Right ventricle myocardium inferior (tissue), 1 donor: ENCODE measurements at places on chromosomes 4 and X. TPM values are rescaled to one million over a fixed set of nuclear protein-coding genes. Genes with fewer than 3 reads are reported as not detected.
A peak's percentile ranks its signal among the peaks of the same experiment; 100 is the strongest.

GBA3 gene
- total RNA-seq = not detected

RGN gene
- 14.1 TPM for total RNA-seq

IDUA gene
- 8.6 TPM for total RNA-seq

GAGE12C gene
- not detected for total RNA-seq

- no peak for DNase-seq
Measured at GRCh38 chrX:112947981-112948615, 107.5 kb upstream of the AMOT start.

DNA sequence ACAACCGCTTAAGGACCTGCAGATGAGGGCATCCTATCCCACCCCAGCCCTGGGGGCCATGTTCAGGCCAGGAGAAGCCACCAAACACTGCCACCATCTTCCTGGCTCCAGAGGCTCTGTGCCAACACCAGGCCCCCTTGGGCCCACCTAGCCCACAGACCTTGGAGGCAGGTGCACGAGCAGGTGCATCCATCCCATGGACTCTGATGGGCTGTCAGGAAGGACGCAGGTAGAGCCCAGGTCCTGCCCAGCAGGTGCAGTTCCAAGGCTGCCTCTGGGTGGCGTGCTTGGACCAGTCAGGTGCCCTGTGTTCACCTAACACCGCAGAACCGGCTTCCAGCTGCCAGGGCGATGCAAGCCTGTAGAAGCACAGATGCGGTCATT, 22.8 kb upstream of the PDE6B start:
- no peak for DNase-seq

DNA sequence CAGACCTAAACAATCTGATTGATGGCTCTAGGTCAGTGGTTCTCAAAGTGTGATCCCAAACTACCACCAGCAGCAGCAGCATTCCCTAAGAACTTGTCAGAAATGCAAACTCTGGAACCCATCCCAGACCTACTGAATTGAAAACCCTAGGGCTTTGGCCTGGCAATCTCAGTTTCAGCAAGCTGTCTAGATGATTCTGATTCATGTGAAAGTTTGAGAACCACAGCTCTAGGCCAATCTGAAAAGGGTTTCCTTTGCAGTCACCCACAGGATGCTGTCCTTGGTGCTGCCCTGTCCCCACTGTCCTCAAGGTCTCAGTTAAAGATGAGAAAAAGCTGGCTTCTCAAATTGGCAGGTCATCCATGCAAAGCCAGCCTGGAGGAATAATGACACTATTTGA, 34.8 kb downstream of the SMPX start:
- no peak for DNase-seq

- no peak for DNase-seq
Measured at GRCh38 chrX:115236560-115236959, 2.7 kb upstream of the LRCH2 start.

DNA sequence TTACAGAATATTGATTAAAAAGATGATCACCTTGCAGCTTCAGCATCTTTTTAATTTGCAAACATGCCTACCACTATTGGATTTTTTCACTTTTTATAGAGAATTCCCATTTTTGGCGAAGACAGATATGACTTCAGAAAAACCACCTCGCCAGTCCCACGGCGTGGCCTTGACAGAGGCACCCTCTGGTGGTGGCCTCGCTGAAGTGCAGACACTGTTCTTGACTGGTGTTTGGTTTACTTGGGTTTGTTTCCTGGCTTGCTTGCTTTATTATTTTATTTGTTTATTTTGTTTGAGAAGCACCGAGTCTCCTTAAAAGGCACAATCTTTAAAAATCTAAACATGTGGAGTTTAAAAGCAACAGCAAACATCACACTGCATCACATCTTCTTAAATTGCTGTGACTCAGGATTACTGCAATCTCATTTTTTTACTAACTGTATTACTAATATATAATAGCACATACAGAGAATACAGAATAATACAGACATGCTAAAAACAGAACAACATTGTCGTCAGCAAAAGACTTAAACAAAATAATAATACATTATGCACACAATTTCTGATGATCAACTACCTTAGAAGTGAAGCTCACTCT, 13.1 kb upstream of the AMTN start:
- peak; percentile 65 for DNase-seq

DNA sequence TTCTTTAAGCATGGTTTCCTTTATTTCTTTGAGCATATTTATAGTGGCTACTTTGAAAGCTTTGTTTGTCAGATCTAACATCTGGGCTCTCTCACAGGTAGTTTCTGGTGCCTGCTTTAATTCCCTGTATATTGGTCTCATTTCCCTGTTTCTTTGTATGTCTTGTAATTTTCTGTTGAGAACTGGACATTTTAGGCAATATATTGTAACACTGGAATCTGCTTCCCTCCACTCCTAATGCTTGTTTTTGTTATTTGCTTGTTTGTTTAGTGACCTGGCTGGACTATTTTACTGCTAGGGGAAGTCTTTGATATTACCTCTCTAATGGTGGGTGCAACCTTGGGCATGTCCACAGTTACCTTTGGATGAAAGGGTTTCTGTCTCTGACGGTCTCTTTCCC, 25.0 kb downstream of the BMPR1B start:
- no peak for DNase-seq

GRCh38 chr4:145496292-145496691, 14.6 kb downstream of the SMAD1 start:
- DNase-seq = no peak

DNA sequence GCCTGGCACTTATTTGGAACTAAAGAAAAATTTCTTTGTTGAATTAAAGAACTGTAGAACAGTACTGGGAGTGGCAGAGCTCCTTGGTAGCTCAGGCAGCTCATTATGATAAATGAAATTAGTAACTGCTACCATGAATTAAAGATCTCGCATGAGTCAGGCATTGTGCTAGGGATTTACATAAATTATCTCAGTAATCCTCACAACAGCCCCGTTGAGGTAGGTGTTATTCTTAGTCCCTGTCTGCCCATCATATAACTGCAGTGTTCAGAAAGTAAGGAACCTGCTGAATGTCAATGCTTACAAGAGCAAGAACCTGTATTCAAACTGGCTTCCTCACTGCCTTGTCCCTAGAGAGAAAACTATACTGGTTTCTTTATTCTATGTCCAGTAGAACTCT, 108.3 kb downstream of the NLGN4X start:
- DNase-seq = no peak

DNA sequence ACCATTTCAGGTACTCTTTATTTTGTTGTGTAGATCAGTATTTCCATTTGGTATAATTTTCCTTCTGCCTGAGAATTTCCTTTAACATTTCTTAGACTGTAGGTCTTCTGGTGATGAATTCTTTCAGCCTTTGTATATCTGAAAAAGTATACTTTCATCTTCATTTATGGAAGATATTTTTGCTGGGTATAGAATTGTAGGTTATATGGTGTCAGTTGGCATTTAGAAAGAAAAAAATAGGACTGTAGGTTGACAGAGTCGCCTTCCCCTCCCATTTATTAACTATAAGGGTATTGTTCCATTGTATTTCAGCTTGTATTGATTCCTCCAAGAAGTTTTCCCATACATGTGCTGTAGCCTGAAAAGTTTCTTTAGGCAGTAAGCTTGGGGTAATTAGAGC, 71.9 kb downstream of the KDM6A start:
- no peak for DNase-seq

DNA sequence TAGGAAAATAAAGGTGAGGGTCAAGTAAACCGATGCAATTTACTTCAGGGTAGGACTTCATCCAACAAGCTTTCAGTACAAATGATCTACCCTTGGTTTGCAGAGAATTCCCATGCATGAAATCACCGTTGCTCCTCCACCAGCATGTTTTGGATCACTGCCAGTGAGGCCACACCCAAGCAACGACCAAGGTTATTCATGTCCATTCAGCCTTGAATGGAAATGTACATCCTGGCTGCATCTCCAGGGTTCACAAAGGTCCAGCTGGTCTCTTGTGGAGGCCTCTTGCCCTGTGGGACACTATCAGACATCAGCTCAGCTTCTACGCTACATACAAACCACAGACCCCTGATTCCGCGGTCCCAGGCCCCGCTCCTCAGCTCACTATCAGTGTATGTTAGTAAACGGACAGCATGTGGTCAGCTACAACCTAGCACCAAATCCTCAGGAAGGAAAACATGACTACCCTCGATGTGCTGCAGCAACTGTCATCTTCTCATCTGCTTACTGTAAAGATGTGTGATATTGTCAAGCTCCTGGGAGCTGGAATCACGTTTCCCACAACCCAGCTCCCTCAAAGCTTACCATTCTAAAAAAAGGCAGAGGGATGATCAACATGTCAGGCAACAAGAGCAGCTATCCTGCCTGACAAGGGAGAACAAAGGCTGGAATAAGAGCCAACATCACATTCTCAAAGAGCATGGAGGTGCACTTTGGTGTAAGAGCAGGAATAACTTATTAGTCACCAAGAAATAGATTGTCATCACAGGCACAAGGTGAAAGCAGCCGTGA, 4.9 kb downstream of the LYAR start:
- DNase-seq = no peak
